ENCODE measurements at places on chromosomes 12 and 14.

- DNase-seq = no peak
Observed at GRCh38 chr14:77131871-77132486, 9.6 kb downstream of the ZDHHC22 start.

- DNase-seq = no peak
Observed at GRCh38 chr14:69919815-69920214, 40.6 kb downstream of the SMOC1 start.

GRCh38 chr14:90499121-90499520, 102.3 kb downstream of the CALM1 start:
- DNase-seq = no peak

- DNase-seq = no peak
Observed at GRCh38 chr14:105857826-105858675, 331.7 kb downstream of the TMEM121 start.

GRCh38 chr14:105507247-105507646, 16.2 kb downstream of the TEDC1 start:
- no peak for DNase-seq

DNA sequence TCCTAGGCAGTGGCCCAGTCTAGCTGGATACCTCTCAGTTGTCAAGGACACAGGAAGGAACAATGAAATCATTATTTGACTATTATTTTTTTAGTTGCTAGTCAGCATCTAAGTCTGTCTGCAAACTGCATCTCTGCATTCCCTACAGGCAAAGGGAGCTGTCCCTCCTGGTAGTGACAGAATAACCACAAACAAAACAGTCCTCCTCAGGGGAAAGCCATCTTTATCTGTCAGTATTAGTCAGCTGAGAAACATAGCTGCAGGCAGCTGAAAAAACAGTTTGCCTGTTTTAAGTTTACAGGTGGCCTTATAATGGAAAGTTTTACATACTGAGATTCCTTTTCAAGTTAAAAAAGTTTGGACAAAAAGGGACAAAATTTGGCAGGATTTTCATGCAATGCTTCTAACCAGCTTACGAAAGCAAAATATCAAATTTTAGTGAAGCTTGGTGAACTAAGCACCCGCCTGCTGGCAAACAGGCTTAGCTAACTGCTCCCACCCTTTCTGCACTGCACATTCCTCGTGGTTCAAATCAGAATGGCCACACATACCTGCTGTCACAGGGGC, 29.5 kb downstream of the SLC25A21 start:
- DNase-seq = no peak

GRCh38 chr12:6950811-6951540, at the start of gene PTPN6:
PTPN6 (plus strand) TSS chr12:6951356; CDS start chr12:6951513, 157 bp downstream.
- DNase-seq = no peak

GRCh38 chr12:96948782-96949181, 41.7 kb downstream of the NEDD1 start:
- no peak for DNase-seq

DNA sequence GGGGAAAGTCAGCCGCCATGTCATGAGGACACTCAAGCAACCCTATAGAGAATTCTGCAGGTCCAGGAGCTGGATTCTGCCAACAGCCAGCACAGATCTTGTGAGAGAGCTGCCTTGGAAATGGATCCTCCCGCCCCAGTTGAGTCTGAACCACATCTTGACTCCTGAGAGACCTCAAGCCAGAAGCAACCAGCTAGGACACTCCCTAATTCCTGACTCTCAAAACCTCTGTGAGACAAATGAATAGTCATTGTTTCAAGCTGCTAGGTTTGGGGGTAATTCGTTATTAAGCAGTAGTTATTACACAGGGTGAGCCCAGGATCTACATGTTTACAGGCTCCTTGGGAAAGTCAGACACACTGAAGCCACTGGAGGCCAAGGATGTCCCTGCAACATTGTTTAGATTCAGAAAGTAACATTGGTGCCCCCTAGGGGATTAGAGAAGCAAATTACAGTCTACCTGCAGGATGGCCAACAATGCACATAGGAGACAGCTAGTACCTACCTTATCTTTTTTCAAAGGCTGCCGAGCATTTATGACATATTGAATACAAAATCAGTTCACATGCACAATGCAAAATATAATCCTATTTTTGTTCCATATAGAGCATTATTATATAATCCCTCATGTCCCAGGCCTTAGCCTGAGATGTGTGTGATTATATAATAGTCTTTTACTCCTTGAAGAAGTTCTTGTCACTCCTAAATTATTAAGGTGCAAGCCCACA, 57.9 kb upstream of the FICD start:
- no peak for DNase-seq

DNA sequence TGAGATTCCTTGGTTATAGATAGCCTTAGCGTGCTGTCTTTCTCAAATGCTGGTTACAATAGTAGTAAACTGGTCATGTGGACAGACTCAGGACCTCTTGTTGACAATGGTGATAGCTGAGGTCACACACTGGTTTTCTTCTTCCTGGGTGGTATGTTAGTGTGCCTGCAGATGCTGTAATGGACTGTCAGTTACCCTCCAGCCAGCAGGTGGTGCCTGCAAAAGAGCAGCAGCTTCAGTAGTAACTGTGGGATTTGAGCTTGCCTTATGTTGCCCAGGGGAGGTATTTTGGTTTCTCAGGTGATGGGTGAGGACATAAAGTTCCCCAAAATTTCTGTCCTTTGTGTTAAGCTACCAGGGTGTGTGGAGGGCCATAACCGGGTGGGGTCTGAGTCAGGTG, 33.7 kb upstream of the SCAF11 start:
- DNase-seq = no peak

- no peak for DNase-seq
Observed at GRCh38 chr14:25120261-25120660, 70.3 kb upstream of the STXBP6 start.

GRCh38 chr12:46944088-46944487, 118.3 kb upstream of the SLC38A4 start:
- DNase-seq = no peak

DNA sequence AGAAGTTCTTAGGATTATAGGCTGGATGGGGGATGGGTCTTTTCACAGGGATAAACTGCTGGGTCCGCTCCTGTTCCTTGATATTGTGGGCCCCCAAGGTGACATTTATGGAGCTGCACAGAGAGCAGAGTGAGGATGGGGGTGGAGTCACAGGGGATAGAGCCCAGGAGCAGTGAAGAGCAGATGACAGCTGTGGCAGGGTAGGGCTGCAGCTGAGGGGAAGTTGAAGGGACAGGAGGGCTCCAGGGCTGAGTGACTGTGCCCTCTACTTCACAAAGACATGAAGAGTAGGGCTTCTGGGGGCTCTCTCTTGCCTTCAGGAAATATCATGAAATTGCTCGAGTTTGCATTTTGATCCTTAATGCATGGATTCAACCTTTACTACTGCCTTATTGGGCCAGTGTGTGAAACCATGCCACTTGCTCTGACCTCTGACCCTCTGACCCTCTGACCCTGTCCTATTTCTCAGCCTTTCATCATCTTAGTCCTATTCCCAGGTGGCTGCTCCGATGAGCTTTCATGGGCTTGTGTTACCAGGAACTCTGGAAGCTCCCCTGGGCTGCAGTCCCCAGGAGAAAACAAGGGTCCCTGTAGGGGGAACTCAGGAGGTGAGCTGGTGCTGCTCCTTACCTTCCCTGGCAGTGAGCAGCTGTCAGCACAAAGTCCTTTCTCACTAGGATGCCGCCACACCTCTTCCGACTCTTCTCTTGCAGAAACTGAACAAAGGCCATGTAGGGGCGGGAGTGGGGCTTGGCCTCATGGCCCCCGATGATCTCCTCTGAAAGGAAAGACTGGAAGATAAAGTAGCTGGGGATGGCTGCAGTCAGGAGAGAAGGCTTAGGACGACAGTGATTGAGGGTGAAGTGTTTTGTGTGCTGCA, 1.6 kb downstream of the GZMH start:
- no peak for DNase-seq

- no peak for DNase-seq
Observed at GRCh38 chr12:104490186-104490585, 33.4 kb downstream of the CHST11 start.

GRCh38 chr12:40261937-40262336, 37.1 kb downstream of the LRRK2 start:
- no peak for DNase-seq

DNA sequence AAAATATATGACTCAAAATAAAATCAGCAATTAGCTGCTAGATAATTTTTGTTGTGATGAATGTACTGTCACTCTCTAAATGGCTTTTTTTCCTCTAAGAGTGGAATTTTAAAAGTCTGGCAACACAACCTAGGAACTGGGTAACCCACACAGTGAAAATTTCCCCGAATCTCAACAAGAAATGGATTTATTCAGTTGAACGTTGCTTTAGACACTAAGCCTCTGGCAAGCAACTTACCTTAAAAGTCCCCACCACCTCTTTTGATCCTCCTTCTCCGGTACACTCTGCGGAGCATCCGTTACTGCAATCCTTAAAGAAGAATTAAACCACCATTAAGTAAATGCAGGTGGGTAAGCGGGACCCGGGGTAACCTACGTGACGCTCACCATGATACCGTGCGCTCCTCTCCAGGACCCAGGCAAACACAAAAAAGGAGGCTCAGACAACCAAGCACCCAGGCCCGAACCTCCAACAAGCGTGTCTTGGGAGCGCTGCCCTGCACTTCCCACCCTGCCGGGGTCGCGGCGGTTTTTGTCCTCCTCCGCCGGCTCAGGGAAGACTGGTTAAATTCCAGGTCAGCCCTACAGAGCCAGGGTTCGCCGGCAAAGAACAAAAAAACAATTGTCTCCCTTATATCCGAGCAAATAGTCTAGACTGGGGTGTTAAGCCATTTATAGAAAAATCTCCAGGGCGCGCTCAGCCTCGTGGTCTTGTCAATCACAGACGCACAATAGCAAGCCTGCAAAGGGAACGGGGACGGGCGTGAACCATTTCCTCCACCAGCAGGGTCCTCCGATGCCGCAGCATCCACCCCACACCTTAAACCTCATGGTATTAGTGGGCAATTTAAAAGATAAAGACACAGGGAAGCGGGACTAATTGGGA, 47.1 kb downstream of the BCAT1 start:
- DNase-seq = no peak

DNA sequence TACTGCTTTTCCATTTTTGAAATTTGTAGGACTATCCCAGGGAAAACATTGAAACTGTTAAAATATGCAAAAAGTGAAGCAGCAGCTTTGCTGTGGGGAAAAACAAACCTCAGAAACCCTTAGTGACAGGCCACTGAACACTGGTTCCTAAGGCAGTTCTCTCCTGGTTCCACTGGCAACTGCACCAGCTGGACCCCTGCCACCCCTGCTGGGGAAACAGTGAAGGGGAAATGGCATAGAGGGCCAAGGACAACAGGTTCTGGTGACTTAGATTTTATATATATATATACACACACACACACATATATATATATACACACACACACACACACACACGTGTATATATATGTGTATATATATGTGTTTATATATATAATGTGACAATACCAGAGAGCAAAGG, 16.2 kb upstream of the KRT7 start:
- DNase-seq = no peak

GRCh38 chr12:44307506-44308168, 471.8 kb downstream of the TMEM117 start:
- no peak for DNase-seq

DNA sequence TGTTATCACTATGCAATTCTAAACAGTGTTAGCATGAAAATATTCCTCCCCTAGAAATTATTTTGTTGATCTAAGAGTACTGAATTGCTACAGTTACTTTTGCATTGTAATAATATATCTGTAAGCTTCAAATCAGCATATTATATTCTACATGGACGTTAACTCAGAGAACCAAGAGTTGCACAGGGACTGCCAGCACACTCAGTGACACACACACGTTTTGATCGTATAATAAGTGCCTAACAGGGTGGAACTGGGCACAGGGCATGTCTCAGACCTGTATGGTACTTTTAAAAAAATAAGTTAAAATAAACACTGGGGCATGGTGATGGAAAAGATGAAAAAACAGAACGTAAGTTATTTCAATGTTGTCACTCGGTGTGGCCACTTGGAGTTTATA, 451.6 kb downstream of the RGS6 start:
- no peak for DNase-seq

DNA sequence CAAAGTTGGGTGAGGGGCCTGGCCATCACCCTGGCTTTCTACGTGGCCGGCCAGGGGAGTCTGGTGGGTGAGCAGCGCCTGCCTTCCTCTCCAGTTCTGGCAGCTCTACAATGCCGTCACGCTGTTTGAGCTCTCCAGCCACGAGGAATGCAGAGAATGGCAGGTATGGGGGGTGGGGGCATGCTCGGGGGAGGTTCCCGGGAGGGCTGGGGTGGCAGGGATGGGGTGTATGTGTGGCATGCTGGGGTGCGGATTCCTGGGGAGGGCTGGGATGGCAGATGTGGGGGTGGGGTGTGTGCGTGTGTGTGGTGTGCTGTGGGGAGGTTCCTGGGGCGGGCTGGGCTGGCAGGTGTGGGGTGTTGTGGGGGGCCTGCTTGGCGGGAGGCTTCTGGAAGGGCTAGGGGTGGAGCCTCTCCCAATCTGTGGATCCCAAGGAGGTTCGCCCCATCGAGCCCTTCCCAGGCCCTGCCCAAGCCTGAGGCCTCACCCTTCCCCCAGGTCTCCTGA, 18.5 kb downstream of the RHOF start:
- no peak for DNase-seq

- no peak for DNase-seq
Observed at GRCh38 chr14:20476776-20477175, 7.6 kb downstream of the PNP start.

DNA sequence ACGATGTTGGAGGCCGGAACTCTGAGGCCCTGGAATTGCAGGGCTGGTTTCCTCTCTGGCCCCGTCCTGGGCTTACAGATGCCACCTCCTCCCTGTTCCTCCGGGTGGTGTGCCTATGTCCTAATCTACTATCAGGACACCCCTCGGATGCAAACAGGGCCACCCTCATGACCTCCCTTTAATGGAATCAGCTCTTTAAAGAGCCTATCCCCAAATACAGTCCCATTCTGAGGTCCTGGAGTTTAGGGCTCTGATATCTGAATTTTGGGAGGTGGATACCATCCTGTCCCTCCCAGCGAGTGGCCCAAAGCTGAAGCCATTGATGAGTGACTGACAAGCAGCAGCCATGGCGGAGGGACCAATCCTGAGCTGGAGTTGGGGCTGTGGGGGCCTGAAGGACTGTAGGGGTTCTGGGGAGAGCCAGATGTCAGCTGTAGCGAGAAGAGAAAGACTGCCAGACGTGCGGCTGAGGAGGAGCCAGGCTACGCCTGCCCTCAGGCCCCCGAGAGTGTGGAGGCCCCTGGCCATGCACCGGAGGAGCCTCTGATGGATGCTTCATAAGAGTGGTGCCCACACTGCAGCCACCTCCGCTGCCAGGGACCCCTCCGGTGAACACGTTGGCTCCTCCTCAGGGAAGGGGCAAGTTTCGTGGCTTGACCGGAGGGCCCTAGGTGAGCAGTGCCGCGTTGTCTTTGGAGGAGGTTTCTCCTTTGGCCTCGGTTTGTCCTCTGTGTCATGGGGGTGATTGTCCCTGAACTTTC, 100.2 kb downstream of the KIF26A start:
- DNase-seq = no peak

DNA sequence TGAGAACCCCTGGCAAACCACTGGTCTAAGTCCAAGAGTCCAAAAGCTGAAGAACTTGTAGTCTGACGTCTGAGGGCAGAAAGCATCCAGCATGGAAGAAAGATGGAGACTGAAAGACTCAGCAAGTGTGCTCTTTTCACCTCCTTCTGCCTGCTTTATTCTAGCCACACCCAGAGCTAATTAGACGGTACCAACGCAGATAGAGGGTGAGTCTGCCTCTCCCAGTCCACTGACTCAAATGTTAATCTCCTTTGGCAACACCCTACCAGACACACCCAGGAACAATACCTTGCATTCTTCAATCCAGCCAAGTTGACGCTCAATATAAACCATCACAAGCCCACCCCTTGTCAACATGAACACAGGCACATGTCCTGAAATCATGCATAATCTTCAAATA, 155.1 kb downstream of the CCDC59 start:
- DNase-seq = no peak

Measured in cortex of kidney (tissue), 1 donor.